ENCODE measurements at places on chromosomes 1 and 21.

GRCh38 chr1:3038113-3038551 is 16.9 kb downstream of the ACTRT2 start:
- no peak for DNase-seq

DNA sequence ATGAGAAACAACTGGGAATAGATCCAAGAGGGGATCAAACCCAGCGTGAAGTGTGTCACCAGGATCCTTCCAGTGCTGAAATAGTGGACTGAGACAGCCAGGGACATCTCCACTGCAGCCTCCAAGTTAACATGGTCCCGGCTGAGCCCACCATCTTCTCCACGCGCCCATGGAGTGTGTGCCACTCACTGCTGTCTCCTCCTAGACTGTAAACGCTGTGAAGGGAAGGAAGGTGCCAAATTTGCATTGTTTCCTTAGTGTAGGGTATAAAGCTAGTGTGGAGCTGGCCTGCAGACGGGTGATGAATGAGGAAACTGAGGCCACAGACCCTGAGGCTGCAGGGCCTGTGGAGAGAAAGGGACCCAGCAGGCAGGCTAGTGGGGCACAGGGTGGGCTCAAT is 183.6 kb downstream of the FOXD2 start:
- DNase-seq: no peak

DNA sequence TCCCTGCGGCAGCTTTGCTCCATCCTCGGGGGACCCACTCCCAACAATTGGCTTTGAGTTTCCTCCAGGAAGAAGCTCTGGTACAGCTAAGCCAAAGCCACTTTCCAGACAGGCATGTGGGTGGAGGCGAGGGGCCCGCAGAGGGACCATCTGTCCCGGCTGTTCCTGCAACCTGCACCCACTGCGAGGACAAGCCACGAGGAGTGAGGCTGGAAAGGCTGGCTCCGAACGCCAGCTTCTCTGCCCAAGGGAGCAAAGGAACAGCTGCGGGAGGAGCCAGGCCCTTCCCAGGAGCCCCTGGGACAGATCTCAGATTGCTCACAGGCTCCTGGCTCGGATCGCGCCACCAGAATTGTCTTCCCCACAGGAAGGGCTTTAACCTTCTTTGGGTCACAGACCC is 28.3 kb upstream of the PEF1 start:
- no peak for DNase-seq

DNA sequence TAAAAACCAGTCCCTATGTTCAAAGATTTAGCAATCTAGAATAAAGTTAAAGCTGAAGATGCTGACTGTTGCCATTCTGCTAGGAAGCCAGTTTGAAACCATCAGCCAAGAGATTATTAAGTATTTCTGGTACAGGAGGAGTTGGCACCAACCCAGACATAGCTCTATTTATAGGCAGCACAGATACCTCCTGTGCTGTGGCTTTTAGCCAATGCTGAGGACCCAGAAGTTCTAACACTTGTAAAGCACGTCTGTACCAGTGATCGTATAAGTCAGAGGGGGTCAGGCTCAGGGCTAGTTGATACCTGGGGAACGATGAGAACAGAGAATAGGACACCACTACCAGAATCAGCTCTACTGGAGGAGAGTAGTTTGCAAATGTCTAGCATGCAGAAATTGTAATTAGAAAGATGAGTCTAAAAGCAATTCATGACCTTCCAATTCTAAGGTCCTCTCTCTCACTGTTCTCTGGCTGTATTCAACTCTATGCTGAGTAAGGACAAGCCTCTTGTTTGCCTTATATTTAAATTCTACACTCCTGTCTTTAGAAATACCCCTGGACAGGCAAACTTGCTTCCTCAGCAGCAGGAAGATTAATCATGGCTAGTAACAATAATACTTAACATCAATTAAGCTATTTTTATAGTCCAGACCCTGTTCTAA is 96.8 kb upstream of the PALMD start:
- no peak for DNase-seq

- DNase-seq: no peak
Observed at GRCh38 chr1:66416295-66416694, 117.7 kb upstream of the SGIP1 start.

DNA sequence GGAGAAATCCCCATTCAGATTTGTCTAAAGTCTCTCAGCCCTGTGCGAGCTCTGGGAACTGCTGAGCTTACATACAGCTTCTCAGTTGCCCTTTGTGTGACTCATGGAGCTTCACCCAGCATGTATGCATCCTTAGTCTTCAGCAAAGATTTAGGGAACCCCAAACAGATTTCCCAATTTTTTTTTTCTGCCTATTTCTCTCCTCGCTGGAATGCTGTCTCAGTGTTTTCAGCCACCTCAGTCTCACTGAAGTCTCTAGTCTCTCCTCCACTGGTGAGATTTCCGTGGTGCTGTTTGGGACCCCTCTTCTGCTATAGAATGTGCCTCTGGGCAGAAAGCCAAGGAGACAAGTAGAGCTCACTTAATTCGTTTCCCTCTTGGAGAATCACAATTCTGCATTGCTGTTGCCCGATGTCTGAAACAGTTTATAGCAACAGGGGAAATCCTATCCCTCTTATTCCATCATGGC is 28.1 kb upstream of the TXLNA start:
- DNase-seq: no peak

DNA sequence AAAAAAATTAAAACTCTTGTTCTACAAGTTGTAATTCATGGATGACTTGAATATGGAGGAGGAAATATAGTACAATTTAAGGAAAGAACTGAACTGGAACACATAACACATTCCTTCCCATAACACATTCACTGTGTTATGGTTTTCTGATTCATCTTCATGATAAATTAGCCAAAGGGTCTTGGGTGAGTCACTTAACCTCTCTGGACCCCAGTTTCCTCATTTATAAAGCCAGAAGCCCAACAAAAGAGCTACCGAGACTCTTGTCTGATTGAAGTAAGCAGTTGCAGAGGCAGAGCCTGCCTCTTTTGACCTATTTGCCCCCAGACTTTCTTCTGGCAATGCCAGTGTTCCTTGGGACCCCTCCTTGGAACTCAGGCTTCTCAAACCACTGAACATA is 161.9 kb upstream of the KCTD3 start:
- DNase-seq: no peak

- DNase-seq: no peak
Observed at GRCh38 chr1:12197483-12197880, 30.7 kb downstream of the TNFRSF1B start.

GRCh38 chr1:106780806-106781569 is 275.5 kb upstream of the PRMT6 start:
- no peak for DNase-seq

- DNase-seq: no peak
Observed at GRCh38 chr1:224523676-224524075, 89.1 kb upstream of the WDR26 start.

- no peak for DNase-seq
Observed at GRCh38 chr1:171645553-171646248, 6.8 kb downstream of the MYOC start.

DNA sequence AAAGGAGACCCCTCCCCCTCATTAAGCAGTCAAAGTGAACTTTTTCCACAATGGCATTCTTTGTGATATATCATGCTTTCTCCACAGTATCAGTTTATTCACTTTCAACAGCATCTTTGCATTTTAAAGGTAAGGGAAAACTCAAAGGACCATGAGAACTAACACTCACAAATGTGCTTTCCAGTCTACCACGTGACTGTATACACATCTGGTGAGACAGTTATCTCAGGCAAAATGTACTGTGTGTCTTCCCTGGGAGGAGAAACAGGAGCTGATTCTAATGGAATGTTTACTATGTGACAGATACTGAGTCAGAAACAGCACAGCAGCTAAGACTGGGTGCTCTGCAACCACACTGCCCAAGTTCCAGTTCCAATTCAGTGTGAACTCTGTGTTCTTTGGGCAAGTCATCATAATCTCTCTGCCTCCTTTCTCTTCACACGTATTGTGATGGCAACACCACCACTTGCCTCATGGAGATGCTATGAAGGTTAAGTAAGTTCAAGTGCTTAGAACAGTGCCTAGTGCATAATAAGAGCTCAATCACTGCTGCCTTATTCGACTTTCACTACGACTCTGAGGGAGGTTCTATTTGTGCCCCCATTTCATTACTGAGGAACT is 79.0 kb downstream of the SLC45A1 start:
- peak; percentile 42 for DNase-seq

- DNase-seq: no peak
Observed at GRCh38 chr1:182181167-182181572, 119.7 kb upstream of the ZNF648 start.

- DNase-seq: peak; percentile 84
Observed at GRCh38 chr1:155062702-155063411, 683 bp upstream of the EFNA4 start.

GRCh38 chr1:156748670-156749418 is 2.6 kb downstream of the HDGF start:
- DNase-seq: no peak

DNA sequence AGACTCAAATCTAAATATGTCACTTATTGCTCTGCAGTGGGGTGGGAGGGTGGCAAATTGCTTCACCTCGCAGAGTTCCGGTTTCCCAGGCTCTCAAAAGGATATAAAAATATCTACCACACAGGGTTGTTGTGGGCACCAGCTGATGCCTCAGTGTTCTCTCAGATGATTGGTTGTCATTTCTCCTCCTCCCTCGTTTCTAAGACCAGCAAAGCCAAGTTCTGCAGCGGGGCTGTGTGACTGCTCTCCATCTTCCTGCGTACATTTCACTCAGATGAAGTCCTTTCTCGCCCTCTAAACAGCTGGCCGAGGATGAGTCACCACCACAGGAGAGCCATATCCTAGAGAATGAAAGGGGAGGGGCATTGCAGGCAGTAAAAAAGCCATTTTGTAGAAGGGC is 35.0 kb upstream of the VWA5B1 start:
- DNase-seq: no peak

DNA sequence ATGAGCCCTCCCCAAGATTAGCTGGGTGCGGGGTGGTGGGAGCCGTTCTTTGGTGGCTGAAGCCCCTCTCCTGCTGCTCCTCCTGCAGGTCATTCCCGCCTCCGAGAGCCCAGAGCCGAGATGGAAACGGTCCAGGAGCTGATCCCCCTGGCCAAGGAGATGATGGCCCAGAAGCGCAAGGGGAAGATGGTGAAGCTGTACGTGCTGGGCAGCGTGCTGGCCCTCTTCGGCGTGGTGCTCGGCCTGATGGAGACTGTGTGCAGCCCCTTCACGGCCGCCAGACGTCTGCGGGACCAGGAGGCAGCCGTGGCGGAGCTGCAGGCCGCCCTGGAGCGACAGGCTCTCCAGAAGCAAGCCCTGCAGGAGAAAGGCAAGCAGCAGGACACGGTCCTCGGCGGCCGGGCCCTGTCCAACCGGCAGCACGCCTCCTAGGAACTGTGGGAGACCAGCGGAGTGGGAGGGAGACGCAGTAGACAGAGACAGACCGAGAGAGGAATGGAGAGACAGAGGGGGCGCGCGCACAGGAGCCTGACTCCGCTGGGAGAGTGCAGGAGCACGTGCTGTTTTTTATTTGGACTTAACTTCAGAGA is 448 bp downstream of the G0S2 start:
- no peak for DNase-seq

GRCh38 chr1:175274368-175274767 is 81.8 kb upstream of the KIAA0040 start:
- DNase-seq: no peak

GRCh38 chr1:110425612-110426152 is 18.2 kb upstream of the LAMTOR5 start:
- DNase-seq: no peak

- DNase-seq: no peak
Observed at GRCh38 chr1:10132852-10133251, 77.5 kb upstream of the KIF1B start.

- no peak for DNase-seq
Observed at GRCh38 chr1:65508051-65508450, 87.6 kb downstream of the LEPR start.

GRCh38 chr1:211711315-211711705 is 35.9 kb upstream of the NEK2 start:
- no peak for DNase-seq

DNA sequence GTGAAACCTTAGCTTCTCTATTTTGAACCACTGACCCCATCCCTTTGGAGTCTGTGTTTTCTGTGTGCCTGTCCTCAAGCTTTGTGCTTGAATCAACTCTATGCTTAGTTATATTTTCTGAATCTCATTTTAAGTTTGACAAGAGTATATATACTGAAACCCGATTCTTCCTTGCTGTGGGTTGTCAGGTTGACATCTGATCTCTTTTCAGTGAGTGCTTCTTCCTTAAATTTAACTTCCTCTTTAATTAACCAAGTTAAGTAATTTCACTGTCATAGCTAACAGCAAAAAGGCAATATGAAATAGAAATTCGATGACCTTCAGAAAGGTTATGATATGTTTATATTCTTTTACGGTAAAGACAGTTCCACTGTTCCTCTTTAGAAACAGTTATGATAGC is 69.4 kb downstream of the C1orf21 start:
- DNase-seq: no peak
